Activated naive CD4-positive, alpha-beta T cell treated with anti-CD3 and anti-CD28 coated beads, Interleukin-2, amount 50 U/mL, for 16 hours (primary cell): ENCODE measurements at places on chromosomes 6 and 20.

GRCh38 chr6:72363844-72364740 lies 257.8 kb upstream of the KCNQ5 start:
- DNase-seq, result no peak

DNA sequence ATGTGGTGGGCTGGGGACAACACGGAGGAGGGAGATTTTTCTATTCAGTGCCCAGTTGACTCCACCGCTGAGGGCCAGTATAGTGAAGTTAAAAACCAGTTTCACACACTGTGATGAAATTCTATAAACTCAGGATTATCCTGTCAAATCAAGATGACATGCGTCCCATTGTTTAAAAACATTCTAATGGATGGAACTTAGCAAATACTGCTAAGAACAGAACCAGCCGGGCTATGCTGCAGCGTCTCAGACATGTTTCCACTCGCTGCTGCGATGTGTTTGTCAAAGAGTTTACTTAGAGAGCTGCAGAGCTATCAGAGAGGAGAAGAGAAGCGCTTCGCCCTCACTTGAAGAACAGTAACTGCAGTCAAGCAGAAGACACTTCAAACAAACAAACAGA lies 212.6 kb upstream of the FOXQ1 start:
- DNase-seq, result no peak

DNA sequence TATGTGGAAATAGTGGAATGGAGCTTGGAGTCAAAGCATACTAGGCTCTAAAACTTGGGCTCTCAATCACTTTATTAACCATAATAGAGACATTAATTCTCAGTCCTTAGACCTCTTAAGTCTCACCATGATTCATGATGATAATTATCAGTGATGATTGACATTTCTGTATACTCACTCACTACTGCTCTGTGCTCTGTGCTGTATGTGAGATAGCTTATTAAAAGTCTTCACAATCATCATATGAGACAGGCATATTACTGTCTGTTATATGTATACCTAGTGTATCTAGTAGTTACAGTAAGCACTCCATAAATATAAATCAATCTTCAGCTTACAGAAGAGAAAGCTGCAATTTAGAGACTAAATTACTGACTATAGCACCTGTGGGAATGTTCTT lies 236.0 kb upstream of the JAG1 start:
- DNase-seq, result no peak

GRCh38 chr20:59996108-59996507 lies 37.9 kb downstream of the CDH26 start:
- no peak for DNase-seq

DNA sequence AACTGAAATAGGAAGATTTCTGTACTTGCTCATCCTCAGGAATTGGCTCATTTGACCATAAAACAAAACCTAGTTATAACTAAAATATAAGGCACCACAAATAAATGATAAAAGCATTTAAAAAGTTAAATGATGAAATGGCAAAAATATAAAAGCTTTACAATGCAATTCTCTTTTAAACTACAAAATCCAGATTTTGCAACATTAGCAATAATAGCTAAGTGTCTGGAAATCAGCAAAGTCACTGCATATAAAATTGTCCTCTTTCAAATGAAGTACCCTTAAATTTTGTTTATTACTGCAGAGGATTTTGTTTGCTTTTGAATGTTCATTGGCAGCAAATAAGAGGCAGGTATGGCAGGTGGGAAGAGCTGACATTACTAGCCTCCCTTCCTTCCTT lies 270.4 kb upstream of the RSPO3 start:
- DNase-seq, result no peak

- DNase-seq, result peak; percentile 63
These were observed 28.9 kb upstream of the CCR6 start for GRCh38 chr6:167093922-167094432.

GRCh38 chr6:168632694-168633093 lies 191.7 kb downstream of the SMOC2 start:
- DNase-seq, result no peak

DNA sequence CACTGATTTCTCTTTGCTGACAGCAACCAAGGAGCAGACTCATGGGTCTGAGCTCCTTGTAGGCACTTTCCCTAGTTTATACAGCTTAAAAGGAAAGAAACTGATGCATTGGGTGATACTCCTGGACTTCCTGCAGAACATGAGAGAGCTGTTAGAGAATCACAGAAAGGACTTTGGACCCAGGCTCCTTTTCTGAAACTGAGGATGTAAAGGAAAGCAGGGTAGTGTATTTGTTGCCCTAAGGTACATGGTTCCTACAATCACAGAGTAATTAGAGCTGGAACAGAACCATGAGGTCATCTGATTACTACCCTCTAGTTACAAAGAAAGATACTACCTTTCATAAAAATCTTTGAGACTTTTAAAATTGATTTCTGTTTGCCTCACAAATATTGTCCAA lies 477.1 kb upstream of the SPTLC3 start:
- DNase-seq, result no peak

DNA sequence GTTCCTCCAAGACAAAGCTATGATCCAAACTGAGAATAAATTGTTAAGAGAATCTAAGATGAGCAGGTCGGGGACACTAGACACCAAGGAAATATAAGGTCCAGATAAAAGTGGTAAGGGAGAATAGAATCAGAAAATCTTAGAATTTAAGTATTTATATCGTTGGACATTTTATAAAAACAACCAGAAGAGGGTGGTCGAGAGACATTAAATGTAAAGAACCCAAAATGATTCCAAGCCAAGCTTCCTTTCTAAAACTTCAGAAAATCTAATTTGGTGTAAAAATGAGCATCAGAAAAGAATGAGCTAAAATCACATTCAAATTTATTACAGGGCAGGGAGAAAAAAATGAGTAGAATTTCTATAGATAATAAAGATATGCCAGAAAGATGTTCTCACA lies 97.8 kb upstream of the OGFRL1 start:
- DNase-seq, result no peak

DNA sequence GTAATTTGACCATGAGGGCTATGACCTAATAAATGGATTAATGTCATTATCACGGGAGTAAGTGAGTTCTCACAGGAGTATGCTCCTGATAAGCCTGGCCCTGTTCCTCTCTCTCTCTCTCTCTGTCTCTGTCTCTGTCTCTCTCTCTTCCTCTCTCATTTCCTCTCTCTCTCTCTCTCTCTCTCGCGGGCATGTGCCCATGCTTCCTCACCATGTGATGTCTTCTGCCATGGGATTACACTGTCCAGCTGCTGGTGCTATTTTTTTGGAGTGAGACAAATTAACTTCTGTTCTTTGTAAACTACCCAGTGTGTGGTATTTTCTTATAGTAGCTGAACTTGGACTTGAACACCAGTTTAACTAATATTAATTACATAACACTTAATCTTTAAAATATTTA lies 374.3 kb upstream of the GJE1 start:
- DNase-seq, result no peak

- DNase-seq, result no peak
These were observed 42.0 kb downstream of the TCP11 start for GRCh38 chr6:35099116-35099515.

DNA sequence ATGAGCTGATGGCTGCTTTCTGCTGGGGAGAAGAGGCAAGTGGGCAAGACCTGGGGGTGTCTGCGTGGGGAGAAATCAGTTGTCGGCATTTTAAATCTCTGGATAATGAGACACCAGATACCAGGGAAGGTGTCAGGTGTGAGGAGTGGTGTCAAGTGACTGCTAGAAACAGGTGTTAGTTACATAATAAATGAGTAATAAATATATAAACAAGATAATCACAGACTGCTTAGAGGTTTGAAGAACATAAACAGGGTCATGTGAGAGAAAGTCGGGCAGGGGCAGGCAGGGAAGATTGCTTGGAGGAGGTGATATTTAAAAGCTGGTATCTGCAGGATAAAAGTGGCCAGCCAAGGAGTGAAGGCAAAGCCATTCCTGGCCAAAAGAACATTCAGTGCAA lies 87.2 kb upstream of the RIN2 start:
- DNase-seq, result no peak

DNA sequence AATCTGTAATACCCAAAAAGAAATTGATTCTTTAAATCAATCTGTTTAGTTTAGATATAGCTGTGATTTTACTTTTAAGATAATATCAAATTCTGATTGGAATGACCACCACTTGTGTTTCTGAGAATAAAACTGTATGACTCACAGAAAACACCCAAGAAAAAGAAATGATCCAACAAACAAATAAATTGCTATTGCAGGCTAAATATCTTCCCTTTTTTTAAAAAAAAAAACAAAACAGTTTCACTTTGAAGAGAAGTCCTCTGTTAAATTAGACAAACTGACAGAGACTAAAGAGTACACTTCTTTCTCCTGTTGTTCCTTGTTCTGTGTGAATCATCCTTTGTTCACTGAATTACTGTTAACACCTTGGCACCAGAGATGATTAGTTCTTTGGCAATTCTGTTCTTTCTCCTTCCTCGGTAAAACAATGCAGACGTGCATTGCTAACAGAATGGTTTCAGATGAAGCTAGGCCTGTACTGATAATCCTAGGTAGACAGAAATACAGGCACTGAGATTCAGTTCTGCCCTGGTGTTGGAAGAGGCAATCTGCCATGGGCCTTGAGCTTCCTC lies 895.2 kb upstream of the CITED2 start:
- no peak for DNase-seq

- DNase-seq, result no peak
These were observed 224.1 kb upstream of the MYLIP start for GRCh38 chr6:15904651-15905376.
